Fibroblast of mammary gland (primary cell): ENCODE measurements at places on chromosomes 5 and 9.

DNA sequence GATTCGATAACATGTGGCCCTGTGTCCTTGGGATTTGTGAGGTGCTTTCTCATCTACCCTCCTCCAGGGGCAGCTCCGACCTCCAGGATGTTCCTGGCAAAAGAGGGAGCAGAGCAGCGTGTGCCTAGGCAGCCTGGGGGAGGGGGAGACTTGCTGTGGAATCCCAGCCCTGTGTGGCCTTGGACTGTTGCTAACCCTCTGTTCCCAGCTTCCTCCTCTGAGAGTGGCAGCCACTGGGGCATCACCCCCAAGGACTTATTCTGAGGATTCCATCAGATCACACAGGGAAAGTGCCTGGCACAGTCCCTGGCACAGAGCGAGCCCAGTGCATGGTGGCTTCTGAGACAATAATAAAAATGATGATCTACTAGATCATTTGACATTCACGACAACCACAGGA lies 265.1 kb upstream of the MVB12B start:
- DNase-seq, result no peak

DNA sequence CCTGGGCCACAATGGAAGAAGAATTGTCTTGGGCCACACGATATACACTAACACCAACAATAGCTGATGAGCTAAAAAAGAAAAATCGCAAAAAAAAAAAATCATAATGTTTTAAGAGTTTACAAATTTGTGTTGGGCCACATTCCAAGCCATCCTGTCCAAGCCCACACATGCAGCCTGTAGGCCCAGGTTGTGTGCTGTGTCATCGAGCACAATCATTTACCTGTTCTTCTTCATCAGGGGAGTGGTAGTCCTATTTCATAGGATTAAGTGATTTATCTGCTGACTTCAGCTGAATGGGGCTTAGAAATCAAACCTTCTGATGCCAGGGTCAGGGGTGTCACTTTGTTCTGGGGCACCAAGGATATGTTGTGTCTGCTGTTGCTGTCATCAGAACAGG lies 44.6 kb upstream of the ELL2 start:
- no peak for DNase-seq

DNA sequence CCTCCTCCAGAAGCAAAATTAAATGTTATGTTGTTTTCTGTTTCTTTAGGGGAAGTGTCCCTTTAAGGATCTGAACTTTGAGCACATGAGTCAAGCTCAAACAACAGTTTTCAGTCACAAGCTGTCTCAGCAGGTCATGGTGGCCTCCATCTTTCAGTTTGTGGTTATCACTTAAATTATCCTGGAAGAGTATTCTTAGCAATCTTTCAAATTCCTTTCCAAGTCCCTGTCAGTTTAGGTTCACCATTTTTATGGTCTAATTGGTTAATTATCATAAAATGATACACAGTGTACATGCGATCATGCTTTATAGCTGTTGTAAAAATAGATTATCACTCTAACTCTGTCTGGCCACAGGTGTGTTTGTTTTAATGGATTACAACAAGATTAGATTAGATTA lies 43.1 kb upstream of the SELENOP start:
- DNase-seq, result peak; percentile 46

GRCh38 chr5:128378196-128378595 lies 159.8 kb downstream of the FBN2 start:
- DNase-seq, result peak; percentile 9
